Fibroblast of lung (primary cell): ENCODE measurements at places on chromosomes 4 and X. TPM values are rescaled to one million over a fixed set of nuclear protein-coding genes. Genes with fewer than 3 reads are reported as not detected.

MTNR1A gene
- total RNA-seq = not detected in 2 replicates

LANCL3 gene
- under 0.01 TPM in 1 of 2 replicates, not detected in the other for total RNA-seq

AP1S2 gene
- total RNA-seq = 32.6 and 71.8 TPM in 2 replicates

ARHGAP36 gene
- not detected in 2 replicates for total RNA-seq

SOX3 gene
- total RNA-seq = not detected in 2 replicates

NDST4 gene
- not detected in 2 replicates for total RNA-seq

TACR3 gene
- under 0.01 TPM in 1 of 2 replicates, not detected in the other for total RNA-seq

ERAS gene
- not detected in 2 replicates for total RNA-seq

ADH7 gene
- 0.17 TPM in 1 of 2 replicates, not detected in the other for total RNA-seq

HEPH gene
- 28.9 and 43.1 TPM in 2 replicates for total RNA-seq

TEX11 gene
- total RNA-seq = under 0.01 TPM in 1 of 2 replicates, not detected in the other

DCLK2 gene
- total RNA-seq = 3.1 and 14.0 TPM in 2 replicates

CD38 gene
- under 0.01 TPM in 1 of 2 replicates, not detected in the other for total RNA-seq

HTN1 gene
- total RNA-seq = not detected in 2 replicates

FSTL5 gene
- 0.33 TPM in 1 of 2 replicates, not detected in the other for total RNA-seq

CXCL11 gene
- total RNA-seq = not detected in 2 replicates

PORCN gene
- total RNA-seq = 6.2 and 11.4 TPM in 2 replicates

PABPC1L2B gene
- not detected in 2 replicates for total RNA-seq

TCEAL6 gene
- not detected in 2 replicates for total RNA-seq

PLXNB3 gene
- total RNA-seq = 1.0 and 4.3 TPM in 2 replicates

SCML2 gene
- total RNA-seq = 1.5 and 1.8 TPM in 2 replicates

MAGEB1 gene
- total RNA-seq = not detected in 2 replicates

DCHS2 gene
- total RNA-seq = under 0.01 TPM in 1 of 2 replicates, not detected in the other

MSANTD1 gene
- 0.26 and 0.50 TPM in 2 replicates for total RNA-seq

PUDP gene
- 4.1 and 7.6 TPM in 2 replicates for total RNA-seq
